ENCODE measurements at places on chromosomes 7 and 10.

DNA sequence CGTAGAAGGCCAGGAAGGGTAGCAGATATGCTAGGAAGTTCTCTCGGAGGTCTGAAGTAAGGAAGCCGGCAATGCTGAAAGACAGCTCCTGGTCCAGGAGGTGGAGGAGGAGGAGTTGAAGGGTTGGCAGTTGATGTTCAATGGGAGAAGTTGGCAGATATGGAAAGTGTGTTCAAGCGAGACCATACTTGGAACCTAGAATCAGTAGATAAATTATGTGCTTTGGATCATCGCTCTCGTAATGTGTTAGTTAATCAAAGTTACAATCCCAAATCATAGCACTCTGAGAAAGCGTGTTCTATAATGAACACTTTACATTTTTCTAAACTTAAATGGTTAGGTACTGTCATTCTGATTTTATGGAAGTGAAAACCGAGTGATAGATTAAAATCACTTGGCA lies 152.9 kb downstream of the CELF2 start:
- DNase-seq = no peak

DNA sequence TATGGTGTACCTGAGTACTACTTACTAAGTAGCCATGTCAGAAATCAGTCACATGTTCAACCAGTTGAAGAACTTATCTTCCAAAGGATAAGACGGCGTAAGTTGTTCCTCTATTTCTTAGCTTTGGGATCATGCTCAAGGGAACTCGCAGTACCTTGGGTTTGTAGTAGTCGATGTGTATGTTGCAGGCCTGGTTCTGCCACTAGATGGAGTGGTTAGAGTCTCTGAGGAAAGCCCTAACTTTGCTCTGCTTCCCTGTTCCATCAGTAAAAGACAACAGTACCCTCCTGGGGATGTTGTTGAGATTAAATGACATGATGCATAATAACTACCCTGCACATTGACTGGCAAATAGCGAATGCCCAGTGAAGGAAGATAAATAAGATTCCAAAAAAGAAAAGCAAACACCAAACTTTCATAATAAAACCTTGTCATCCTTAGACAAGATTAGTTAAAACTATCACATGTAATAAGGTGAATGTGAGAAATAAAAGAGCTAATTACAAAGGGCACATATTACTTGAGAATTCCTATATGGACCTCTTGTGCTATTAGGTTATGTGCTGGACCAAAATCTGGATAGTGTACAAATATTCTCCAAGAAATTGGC lies 165.9 kb downstream of the ABCA13 start:
- no peak for DNase-seq

- DNase-seq = no peak
Observed at GRCh38 chr10:6926971-6927370, 346.9 kb upstream of the PRKCQ start.

GRCh38 chr7:98571986-98572385 lies 45.1 kb upstream of the NPTX2 start:
- DNase-seq = no peak

DNA sequence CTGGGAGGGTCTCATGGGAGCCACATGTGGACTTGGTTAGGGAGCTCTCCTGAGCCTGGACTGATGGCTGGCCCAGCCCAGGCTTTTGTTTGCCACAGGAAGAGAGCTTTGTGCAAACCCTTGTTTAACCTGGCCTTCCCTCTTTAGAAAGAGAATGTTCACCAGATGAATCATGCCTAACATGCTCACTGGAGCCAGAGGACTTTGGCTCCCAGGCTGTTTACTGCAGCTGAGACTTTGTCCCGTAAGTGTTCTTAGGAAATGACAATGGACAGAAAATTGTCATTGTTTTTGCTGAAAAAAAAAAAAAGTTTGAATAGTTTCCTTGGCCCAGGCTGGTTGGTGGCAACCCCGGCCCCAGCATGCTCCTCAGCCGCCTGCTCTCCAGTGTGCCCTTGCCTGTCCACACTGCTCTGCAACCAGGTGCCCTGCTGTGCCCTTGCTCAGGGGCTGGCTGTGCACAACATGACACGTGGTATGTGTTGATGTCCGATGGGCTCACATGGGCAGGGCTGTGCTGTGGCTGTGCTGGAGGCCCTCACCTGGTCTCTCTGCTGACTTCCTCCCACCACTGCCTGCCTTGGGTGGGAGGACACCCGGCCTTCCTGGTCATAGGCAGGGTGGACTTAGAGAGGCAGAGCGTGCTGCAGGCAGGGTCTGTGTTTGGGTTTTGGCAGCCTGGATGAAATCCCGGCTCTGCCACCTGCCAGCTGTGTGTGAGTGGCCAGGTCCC lies 215.3 kb upstream of the ZNF32 start:
- DNase-seq = peak; percentile 66

GRCh38 chr10:109913306-109913892 lies 9.9 kb downstream of the XPNPEP1 start:
- no peak for DNase-seq

All from Daoy (cell line).